ENCODE measurements at places on chromosomes 5 and 9. TPM values are rescaled to one million over a fixed set of nuclear protein-coding genes. Genes with fewer than 3 reads are reported as not detected.

Gene SPATA31C2
- not detected for total RNA-seq

Gene IL13
- not detected for total RNA-seq

Gene SPAG8
- total RNA-seq: 0.51 TPM

Gene NTRK2
- 0.04 TPM for total RNA-seq

Gene GNPDA1
- 61.3 TPM for total RNA-seq

Gene PCDHAC2
- total RNA-seq: 4.2 TPM

Gene RMRP
- total RNA-seq: 4.7 TPM

Gene PCDHGA3
- 0.05 TPM for total RNA-seq

Gene PCDHB13
- total RNA-seq: 0.06 TPM

Gene TXNDC8
- total RNA-seq: not detected

Gene CNTNAP3B
- total RNA-seq: 10.3 TPM

Gene GPR151
- total RNA-seq: not detected

Gene GPR21
- total RNA-seq: not detected

Gene STRBP
- 17.9 TPM for total RNA-seq

Gene CDX1
- not detected for total RNA-seq

Gene ZBTB26
- total RNA-seq: 2.1 TPM

Gene GABRA6
- not detected for total RNA-seq

Gene TAF11L4
- not detected for total RNA-seq

Gene OR1J2
- total RNA-seq: not detected

Gene IRGM
- not detected for total RNA-seq

Gene FOXD4L4
- total RNA-seq: 0.04 TPM

Gene SAXO1
- not detected for total RNA-seq

Gene GPRIN1
- total RNA-seq: 9.3 TPM

Data from A549 treated with dexamethasone at 1 μM for 4 hours (cell line).